ENCODE measurements at places on chromosomes 12 and 14.
A peak's percentile ranks its signal among the peaks of the same experiment; 100 is the strongest.

DNA sequence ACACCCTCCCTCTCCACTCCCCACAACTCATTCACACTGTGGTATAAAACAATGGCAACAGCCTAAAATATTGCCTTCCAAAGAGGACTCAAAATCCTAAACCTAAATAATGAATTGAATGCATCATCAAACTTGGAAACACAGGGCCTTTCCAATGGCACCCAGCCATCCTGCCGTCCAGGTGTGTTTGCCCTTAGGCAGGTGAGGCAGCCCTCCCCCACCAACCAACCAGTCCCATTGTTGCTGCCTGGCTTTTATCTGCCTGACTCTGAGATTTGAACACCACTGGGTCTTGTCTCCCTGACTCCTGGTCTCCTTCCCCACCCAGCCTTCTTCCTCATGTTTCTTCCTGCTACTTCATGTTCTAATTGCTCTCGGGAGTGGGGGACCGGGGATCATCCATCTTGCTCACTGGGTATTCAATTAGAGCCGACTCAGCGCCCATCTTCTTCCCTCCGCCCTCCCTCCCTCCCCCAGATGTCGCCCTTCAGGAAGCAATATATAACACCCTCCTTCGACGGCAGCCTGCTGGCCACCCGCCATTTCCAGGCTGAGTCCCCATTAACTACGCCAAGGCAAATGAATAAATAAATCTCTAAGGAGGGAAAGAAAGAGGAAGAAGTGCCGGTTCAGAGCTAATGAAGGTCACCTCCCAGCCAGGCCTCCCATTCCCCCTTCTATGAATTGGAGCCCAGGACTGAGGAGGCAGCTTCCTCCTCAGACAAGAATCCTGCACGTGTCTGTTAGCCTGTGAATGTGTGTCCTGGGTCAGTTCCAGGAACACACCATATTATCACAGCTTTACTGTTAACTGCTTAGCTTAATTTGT is 36.3 kb upstream of the NTF3 start:
- DNase-seq, result no peak

DNA sequence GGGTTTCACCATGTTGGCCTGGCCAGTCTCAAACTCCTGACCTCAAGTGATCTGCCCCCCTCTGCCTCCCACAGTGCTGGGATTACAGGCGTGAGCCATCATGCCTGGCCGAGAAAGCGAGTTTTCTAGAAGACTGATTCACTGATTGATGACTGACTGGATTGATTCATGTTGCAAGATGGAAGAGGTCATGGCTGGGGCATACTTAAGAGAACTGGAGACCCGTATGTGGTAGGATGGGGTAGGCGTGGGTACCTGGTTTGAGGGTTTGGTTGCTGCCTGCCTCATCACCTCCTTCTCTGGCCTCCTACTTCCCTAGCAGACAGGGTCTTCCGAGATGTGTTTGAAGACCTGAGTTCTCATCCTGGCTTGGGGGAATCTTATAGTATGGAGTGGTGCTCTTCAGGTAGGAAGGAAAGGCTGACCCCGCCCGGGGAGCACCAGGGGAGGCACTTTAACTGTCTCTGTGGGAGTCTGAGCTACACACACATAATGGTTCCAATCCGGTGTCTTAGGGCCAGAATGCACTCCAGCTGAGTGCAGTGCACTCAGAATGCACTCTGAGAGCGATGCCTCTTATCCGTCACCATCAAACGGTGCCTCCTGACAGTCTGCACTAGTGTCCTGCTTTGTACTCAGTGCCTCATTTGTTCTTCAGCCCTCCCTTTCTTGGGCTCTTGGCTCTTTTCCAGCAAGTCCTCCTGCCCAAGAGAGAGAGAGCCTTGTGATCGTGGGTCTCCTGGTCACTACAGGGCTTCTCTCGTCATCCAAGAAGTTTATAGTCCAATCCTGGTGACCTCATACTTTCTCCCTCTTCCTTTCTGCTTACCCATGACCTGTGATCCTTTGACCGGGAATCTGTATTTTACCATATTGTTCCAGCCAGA is 19.7 kb downstream of the PLEKHG3 start:
- no peak for DNase-seq

DNA sequence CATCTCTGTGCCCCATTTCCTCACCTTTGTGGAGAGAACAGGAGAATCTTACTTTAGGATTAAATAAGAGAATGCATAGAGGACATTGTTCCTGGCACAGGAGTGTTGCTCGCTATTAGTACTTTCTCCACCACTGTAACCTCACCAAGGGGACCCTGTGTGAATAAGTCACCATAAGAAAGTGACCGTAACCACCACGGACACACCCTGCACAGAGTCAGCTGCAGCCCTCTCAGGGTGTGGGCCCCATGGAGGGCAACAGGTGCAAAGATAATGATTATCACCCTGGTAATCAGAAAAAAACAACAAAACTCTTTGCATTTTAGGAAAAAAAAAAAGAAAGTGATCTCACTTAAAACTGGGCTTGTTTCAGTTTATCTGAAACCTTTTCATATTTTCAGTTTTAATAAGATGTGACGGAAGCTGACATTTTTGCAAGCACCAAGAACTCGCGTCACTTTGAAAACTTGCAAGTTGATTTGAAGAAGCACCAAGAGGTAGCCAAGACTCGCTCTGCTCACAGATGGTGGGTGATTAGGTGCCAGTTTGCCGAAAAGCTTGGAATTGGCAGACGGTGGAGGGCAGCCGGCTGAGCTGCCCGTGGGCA is 87.0 kb upstream of the VRK1 start:
- DNase-seq, result peak; percentile 44

DNA sequence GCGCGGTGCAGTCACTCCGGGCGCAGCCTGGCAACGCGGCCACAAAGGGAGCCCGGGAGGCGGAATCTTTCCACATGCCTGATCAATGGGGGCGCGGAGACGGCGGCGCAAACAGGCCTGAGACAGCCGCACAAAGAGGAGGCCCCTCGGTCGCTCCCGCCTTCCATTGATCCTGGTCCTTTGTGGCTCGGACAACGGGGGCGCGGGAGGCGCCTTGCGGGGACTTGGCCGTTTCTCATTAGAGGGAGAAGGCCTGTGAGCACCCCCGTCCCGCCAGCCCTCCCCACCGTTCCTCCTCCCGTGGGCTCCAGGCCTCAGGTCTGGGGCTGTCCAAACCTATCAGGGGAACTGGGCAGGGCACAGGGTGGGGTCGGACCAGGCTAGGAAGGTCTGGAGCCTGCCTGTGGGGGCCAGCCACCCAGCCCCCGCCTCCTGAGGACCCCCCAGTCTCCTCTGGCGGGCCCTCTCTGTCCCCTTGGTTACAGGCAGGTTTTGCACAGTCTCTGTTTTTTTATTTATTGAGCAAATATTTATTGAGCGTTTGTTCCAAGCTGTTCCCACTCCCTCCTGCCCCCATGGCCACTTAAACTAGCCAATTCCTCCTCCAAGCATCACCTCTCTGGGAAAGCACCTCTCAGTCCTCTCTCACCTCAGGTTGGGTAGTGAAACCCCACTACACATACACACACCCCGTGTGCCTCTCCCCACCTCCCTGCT is 29.0 kb upstream of the MSI1 start:
- DNase-seq, result no peak

DNA sequence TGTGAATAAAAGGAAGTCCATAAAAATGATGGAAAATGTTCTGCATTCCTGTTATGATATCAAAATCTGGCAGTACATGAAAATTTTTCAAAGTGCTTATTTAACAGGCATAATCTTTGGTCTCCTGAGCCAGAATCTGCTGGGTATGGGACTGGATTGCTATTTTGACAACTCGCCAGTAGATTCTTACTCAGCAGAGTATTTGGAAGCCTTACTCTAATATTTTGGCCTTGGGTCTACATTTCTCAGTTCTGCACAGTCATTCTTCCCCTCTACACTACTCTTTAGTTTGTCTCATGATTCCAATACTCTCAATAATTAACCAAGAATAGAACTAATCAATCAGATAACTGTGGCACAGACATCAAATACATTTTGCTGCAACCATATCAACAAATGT is 1.1 kb upstream of the SLCO1B1 start:
- DNase-seq, result no peak

GRCh38 chr12:109488051-109488665 is 10.7 kb downstream of the UBE3B start:
- DNase-seq, result no peak

GRCh38 chr12:107331912-107332311 is 238.6 kb upstream of the CRY1 start:
- no peak for DNase-seq

- DNase-seq, result no peak
Measured at GRCh38 chr14:40115583-40115982, 683.4 kb upstream of the FBXO33 start.

GRCh38 chr12:65308601-65309071 is 30.2 kb downstream of the MSRB3 start:
- DNase-seq, result no peak

DNA sequence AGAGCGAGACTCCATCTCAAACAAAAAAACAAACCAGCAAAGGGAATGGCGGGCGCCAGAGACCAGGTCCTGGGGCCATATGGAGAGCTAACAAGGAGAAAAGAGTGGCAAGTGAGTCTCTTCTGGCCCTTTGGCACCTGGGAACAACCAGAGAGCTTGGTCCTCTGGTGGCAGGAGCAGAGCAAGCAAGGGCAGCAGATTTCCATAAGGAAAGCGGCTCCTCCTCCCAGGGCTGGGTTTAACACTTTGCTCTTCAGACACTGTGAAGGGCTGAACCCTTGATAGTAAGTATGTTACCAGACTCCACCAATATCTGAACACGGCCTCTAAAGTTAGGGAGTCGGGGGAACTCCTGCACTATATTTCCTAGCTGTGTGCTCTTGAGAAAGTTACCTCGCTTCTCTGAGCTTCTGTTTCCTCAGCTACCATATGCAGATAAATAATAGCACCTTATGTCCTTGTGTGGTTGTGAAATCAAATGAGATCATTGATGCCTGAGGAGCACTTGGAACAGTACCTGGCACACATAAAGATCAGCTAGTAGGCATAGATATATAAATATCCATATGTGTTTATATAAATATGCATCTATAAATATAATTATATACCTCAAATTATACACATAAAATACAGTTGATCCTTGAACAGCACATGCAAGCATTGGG is 33.4 kb upstream of the PLEKHG6 start:
- DNase-seq, result peak; percentile 6

GRCh38 chr12:131454418-131455217 is 256.3 kb upstream of the SFSWAP start:
- DNase-seq, result peak; percentile 69

- no peak for DNase-seq
Measured at GRCh38 chr14:98858158-98858557, 413.8 kb downstream of the BCL11B start.

DNA sequence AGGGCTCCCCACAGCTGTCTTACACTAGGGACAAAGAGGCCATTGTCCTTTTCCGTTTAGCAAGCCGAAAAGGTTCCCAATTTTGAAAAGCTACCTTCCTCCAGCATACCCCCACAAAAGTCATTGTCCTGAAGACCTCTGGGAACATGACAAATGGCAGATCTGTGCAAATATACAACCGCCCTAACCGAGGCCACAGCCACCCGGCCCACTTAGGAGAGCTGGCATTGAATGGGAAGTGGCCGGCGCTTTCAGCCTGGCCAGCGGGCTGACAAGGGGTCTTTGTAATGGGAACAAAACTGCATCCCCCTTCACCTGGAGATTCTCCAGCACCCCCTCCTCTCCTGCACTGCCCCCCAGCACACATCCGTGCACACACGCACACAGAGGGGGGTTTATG is 48.1 kb upstream of the VASH1 start:
- DNase-seq, result no peak

- no peak for DNase-seq
Measured at GRCh38 chr14:56358851-56359614, 220.6 kb upstream of the TMEM260 start.

GRCh38 chr14:75298187-75298965 is 19.7 kb downstream of the FOS start:
- DNase-seq, result no peak

All from GM10248 (cell line).